Fibroblast of skin of scalp (primary cell): ENCODE measurements at places on chromosomes 7 and 10.

DNA sequence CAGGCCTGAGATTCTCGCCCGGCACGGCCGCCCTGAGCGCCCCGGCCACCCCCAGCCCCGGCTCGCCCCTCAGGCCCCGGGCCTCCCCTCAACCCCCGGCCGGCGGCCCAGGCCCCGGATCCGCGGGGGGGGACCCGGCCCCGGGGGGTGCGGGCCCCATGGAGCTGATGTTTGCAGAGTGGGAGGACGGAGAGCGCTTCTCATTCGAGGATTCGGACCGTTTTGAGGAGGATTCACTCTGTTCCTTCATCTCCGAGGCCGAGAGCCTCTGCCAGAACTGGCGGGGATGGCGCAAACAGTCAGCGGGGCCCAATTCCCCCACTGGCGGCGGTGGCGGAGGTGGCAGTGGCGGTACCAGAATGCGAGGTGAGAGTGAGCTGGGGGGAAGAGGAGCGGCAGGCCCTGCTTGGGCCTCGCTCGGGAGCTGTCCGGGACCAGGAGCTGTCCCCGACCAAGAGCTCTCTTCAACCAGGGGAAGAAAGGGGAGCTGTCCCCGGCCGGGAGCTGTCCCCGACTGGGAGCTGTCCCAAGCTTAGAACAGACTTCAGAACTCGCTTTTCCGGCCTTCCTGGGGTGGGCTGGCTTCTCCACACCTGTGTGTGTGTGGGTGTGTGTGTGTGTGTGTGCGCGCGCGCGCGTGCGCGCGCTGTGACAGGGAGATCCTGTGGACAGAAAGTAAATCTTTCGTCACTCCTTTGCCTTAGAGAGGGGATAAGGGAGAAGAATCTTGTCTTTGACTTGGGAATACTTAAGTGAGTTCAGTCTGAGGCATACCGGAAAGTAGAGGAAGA is 510 bp downstream of the ZSWIM8 start:
- peak; percentile 20 for DNase-seq

GRCh38 chr10:104622598-104623209 is 18.4 kb upstream of the SORCS3 start:
- no peak for DNase-seq

- DNase-seq: no peak
These were observed 33.5 kb downstream of the SLC37A3 start for GRCh38 chr7:140364819-140365218.

DNA sequence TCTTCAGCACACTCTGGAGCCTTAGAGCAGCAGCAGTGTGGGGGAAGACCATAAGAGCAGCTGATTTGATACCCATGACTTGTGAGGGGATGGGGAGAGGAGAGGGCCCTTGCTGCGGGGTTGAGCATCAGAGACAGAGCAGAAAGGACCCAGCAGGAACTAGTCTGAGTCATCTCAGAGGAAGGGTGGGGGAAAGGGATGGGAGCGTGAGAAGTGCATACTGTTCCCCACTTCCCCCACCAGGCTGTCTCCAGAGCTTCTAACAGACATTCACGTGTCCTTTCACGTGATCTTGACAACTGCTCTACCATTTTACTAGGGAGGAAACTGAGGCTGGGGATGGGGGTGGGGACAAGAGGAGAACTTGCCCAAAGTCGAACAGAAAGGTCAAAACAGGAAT is 38.7 kb downstream of the FAM241B start:
- peak; percentile 49 for DNase-seq

DNA sequence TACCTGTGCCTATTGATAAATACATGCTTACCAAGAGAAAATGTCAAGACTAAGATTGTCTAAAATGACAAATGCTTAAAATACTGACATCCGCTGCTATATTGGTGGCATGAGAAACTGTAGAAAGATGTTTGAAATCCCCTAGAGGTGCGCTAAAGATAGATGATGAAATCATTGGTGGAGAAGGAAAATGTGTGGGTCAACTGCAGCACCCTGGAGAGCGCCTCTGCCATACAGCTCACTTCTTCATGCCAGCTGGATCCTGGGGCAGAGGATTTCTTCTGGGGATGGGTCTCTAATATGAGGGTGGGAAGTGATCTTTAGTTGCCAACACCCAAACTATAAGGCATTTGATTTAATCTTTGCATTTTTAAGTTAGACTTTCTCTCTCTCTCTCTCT is 680.4 kb upstream of the POM121L12 start:
- no peak for DNase-seq
